H9 (cell line): ENCODE measurements at places on chromosomes 3 and 15. TPM values are rescaled to one million over a fixed set of nuclear protein-coding genes. Genes with fewer than 3 reads are reported as not detected.

DNA sequence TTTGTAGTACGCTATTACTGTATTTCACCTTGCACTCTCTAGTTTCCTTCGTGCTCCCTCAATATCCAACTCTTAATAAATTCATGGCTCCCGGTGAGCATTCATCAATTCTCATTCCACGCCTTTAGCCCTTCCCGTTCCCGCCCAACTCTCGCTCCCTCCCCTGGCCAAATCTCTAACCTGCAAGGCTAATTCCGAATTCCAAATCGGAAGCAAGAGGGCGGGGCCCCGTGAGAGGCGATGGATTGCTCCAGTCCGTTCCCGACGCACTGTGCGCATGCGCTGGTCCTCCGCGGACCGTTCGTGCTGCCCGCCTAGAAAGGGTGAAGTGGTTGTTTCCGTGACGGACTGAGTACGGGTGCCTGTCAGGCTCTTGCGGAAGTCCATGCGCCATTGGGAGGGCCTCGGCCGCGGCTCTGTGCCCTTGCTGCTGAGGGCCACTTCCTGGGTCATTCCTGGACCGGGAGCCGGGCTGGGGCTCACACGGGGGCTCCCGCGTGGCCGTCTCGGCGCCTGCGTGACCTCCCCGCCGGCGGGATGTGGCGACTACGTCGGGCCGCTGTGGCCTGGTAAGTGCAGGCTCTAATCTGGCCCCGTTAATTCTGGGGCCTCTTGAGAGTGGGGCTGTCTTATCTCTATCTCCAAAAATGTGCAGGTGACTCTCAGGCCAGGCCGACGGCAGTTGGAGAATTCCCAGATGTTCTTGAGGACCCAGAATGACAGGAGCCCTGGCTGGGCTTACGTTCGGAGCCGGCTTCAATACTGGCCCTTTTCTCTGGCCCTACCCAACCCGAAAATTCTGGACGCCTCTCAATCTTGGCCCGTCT, at the start of gene OPA1:
TSS of gene OPA1 (plus strand) at position 368 of the 827 bp plus-strand sequence. CDS start at position 538, 170 bp downstream.
- DNase-seq, result peak; percentile 99

GRCh38 chr3:83034806-83035703, 1273.6 kb upstream of the GBE1 start:
- no peak for DNase-seq

GRCh38 chr3:169117264-169117663, 546.2 kb downstream of the MECOM start:
- DNase-seq, result no peak

DNA sequence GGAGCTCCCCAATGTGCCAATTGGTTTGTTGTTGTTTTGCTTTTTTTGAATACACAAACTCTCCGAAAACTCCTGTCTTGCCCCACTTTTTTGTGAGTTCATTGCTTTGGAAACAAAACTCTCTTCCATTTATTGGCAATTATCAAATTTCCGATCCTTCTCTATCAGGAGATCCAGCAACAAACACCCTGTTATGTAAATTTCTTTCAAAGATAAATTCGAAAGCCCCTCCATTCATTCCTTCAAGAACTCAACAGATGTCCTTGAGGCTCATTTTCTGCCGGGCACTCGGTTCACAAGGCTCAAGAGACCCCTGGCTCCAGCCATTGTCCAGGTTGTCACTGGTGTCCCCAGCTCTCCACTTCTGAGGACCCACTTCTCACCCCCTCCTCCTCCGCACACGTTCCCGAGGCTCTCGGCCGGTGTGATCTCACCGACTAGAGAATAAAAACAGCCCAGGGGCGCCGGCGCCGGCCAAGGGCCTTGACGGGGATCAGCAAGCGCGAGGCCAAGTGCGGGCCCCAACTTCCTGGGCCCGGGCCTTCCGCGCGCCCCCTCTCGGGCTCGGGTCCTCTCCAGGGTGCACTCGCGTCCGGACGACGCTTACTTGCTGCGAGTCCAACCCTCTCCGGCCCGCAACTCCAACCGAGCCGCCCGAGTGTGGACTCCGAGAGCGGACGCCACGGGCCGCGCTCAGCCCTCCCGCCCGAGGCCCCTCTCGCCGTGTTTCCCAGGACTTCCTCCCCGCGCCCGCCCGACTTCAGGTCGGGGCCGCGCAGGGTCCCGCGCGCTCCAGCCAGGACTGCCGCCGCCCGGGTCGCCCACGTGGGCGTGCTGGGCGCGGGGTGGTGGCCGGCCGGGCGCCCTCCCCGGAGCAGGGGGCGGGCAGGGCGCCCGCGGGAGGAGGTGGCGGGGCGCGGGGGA, 533 bp upstream of the SMAD3 start:
- DNase-seq, result peak; percentile 68

DNA sequence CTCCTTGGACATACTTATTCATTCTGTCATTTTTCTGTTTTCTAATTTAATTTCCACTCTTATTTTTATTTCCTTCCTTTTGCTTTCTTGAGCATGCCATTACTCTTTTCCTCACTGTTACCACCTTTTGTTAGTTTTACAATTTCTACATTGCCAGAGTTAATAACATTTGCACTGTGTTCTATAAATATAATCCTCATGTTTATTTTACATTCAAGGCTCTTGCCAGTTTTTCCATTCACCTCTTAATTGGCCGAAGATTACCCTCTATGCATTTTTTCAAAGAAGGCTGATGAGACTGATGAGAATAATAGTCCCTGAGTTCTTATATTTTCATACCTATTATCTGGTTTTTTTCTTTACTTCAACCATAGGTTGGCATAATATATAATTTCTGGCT, 10.5 kb downstream of the BTD start:
- DNase-seq, result no peak

GRCh38 chr15:67244971-67245478, 9.4 kb downstream of the AAGAB start:
- DNase-seq, result no peak

GRCh38 chr3:131995891-131996290, 38.9 kb downstream of the CPNE4 start:
- no peak for DNase-seq

The OR5K4 gene
- total RNA-seq, result not detected in 2 replicates

The CADM2 gene
- 10.0 and 10.9 TPM in 2 replicates for total RNA-seq
